ENCODE measurements at places on chromosomes 6 and 20.

GRCh38 chr6:48031711-48032110 is 79.3 kb downstream of the PTCHD4 start:
- no peak for DNase-seq

DNA sequence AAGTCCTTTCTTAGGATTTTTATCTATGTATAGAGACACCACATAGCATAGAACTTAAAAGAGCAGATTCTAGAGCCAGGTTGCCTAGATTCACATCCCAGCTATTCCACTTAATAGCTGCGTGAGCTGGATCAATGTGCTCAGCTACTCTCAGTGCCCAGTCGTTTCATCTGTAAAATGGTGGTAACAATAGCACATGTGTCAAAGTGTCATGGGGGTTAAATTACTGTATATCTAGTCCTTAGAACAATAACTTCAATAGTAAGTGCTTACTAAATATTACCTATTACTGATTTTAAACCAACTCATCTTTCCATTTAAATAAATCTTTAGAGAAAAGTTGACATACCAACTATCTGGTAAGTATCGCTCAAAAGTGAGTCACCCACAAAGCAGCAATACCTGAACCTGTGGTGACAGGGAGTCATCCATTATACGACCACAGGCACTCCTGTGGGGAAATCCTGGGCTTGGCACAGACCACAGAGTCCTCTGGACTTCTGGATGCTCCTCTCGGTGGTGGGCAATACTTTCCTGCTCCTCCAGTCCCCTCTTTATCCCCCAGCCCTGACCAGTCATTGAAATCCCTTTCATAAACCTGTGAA is 154.8 kb downstream of the PDSS2 start:
- DNase-seq = peak; percentile 37

GRCh38 chr20:6030453-6031080 is 23.3 kb downstream of the LRRN4 start:
- no peak for DNase-seq

GRCh38 chr6:77143659-77144447 is 319.4 kb downstream of the HTR1B start:
- DNase-seq = no peak

GRCh38 chr6:128167552-128167951 is 266.7 kb upstream of the THEMIS start:
- no peak for DNase-seq
